Pulmonary artery endothelial cell (primary cell): ENCODE measurements at places on chromosomes 1 and 21. TPM values are rescaled to one million over a fixed set of nuclear protein-coding genes. Genes with fewer than 3 reads are reported as not detected.

- no peak for DNase-seq
Observed at GRCh38 chr1:32890516-32891240, 4.4 kb downstream of the HPCA start.

DNA sequence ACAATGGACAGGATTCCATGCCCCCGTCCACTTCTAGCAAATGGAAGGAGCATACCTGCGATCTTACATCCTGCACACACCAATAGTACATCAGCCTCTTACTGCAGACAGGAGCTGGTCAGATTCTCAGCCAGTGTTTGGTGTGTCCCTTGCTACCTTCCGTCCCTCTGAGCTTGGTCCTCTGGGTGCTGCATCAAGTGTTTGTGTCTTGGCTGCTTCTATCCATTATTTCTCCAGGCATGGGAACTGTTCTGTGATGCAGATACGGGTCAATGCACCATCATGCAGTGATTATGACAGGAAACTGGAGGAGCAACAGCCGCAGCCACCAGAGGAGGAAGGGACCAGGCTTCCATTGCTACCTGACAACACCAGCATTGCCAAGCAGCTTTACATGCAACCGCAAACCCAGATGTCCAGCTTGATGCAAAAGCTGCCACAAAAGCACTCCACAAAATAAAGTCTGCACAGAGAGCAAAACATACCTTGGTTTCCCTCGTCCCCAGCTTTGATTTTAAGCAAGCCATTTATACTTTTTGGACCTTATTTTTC lies 21.9 kb upstream of the OVAAL start:
- DNase-seq: no peak

DNA sequence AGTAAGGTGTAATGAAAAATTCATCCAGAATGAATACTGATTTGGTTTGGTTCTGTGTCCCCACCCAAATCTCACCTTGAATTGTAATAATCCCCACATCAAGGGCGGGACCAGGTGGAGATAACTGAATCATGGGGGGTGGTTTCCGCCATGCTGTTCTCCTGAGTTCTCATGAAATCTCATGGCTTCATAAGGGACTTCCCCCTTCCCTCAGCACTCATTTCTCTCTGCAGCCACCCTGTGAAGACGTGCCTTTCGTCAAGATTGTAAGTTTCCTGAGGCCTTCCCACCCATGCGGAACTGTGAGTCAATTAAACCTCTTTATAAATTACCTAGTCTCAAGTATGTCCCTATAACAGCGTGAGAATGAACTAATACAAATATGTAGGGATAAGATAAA lies 5.5 kb upstream of the SYNJ1 start:
- DNase-seq: no peak

DNA sequence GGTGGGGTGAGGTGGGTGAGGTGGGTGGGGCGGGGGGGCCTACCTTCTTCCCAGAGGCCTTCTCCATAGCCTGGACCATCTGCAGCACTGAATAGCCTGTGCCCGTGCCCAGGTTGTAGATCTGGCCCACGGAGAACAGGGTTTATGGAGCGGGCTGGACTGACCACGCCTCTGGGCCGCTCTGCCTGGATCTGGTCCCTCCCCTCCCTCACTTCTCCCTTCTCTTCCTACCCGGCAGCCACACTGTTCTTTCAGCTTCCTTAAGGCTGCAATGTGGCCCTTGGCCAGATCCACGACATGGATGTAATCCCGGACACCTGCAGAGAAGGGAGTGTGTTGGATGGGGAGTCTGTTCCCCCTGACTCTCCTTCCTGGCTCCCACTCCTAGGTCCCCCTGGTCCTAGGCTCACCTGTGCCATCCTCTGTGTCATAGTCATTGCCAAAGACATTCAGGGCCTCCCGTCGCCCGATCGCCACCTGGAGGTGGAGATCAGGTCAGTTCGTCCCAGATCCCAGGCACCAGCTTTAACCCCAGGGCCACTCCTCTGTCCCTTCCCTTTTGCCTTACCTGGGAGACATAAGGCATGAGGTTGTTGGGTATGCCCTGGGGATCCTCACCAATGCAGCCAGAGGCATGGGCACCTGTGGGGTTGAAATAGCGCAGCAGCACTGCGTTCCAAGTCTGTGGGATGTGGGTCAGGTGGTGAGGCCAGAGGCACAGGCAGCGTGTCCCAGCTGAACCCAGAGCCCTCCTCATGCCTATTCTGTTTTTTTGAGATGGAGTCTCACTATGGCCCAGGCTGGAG lies 3.9 kb downstream of the GALE start:
- no peak for DNase-seq

DNA sequence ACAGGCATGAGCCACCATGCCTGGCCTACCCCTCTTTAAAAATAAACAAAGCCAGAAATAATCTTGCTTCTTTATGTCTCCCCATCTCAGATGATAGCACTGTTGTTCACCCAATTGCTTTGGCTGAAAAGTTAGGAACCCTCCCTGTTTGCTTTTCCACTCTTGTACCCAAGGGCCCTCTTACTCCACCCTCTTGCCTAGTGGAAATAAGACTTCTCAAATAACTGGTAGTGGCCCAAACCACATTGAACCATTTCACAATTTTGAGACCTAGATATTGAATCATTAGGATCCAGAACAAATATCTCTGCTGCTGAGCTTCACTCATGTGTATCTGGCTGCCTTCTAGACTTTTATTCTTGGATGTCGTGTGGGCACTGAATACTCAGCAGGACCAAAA lies 37.7 kb downstream of the RNF220 start:
- DNase-seq: no peak

DNA sequence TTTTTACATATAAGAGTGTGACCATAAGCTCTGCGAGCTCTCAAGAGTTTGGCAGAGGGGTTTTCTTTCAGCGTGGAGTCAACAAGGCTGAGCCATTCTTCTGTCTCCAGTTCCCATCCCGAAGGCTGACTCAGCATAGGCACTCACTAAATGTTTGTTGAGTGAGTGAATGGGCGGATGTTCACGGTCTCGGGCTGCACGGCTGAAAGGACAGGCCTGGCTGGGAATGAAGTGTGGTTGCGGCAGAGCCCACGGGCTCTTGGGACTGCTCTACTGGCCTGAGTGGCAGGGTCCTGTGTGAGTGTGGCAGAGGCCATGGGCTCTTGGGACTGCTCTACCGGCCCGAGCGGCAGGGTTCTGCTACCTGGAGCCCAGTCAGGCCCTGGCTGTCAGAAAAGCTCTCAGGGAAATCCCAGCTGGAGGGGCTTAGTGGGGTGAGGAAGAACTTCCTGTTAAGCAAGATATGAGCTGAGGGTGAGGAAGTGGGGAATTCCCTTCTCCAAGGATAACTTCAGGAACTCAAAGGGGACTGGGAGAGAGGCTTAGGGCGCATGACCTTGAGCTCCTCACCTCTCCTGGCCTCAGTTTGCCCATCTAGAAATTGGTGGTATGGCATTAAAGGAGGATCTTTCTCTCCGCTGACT lies 56.6 kb upstream of the C1orf174 start:
- no peak for DNase-seq

- no peak for DNase-seq
Observed at GRCh38 chr1:48251821-48252220, 29.3 kb downstream of the SLC5A9 start.

Gene OLIG2
- not detected in 2 replicates for total RNA-seq

Gene TAF12
- 35.3 and 36.9 TPM in 2 replicates for total RNA-seq

DNA sequence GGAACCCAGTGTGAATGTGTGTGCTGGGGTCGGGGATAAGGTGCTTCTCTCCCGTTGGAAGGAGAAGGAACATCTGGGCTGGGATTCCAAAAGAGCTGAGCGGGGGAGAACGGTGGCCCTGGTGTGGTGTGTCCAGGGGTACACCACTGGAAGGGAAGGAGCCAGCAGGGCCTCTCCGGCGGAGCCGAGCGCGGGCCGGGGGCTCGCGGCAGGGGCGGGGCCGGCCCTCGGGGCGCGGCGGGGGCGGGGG lies 231 bp upstream of the RPS6KA1 start:
- no peak for DNase-seq

DNA sequence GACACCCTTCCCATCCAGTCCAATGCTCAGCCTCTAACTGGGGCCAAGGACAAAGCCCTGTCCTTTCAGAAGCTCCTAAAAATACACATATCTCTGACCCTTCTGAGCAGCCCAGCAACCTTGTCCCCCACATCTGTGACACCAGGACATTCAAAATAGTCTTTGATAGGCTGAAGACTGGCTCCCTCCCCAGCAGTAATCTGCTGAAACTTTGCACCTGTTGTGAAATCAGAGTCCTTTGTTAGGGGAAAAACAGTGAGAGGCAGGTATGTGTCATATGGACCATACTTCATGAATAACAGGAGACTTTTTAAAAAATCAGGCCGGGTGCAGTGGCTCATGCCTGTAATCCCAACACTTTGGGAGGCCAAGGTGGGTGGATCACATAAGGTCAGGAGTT lies 82.4 kb upstream of the VAMP3 start:
- no peak for DNase-seq

DNA sequence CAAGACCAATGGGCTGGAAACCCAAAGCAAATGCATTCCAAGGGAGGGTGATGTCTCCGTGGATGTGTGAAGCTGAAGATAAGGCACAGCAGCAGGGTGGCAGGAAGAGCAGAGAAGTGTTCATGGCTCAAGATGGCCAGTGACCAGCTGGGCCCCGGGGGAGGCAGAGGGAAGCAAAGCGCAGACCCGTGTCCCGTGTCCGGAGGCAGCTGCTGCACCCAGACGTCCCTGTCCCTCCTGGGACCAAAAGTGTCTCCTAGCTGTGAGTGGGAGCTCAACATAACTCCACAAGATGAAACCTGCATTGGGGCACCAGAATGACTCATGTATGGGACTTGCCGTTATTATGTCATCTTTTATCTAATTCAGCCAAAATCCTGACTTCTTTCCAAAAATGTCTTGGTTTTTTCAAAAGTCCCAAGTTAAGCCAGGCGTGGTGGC lies 118.2 kb downstream of the RIPK4 start:
- no peak for DNase-seq

Gene SLC6A17
- under 0.01 TPM in 1 of 2 replicates, not detected in the other for total RNA-seq

- DNase-seq: no peak
Observed at GRCh38 chr1:19460535-19461219, 24.7 kb downstream of the CAPZB start.
